COR-L47 (cell line): ENCODE measurements at places on chromosomes 2 and 18.

DNA sequence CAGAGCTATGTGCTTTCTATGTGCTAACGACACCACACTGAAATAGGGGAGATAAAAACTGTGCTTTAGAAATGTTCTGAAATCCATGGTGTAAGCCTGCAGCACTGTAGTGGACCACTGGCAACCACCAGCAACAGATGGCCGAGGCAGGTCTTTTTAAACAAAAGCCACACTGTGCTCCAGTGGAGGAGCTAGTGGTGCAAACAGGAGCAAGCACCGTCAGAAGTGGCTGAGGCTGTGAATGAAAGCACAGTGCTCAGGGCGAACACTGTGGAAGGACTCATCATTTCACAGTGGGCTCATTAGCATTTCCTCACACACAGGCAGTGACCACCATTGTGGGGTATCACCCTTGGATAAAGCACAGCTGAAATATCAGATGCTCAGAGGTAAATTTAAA lies 22.9 kb upstream of the MTX2 start:
- DNase-seq: no peak

GRCh38 chr2:171150694-171151285 lies 9.9 kb downstream of the TLK1 start:
- DNase-seq: no peak

DNA sequence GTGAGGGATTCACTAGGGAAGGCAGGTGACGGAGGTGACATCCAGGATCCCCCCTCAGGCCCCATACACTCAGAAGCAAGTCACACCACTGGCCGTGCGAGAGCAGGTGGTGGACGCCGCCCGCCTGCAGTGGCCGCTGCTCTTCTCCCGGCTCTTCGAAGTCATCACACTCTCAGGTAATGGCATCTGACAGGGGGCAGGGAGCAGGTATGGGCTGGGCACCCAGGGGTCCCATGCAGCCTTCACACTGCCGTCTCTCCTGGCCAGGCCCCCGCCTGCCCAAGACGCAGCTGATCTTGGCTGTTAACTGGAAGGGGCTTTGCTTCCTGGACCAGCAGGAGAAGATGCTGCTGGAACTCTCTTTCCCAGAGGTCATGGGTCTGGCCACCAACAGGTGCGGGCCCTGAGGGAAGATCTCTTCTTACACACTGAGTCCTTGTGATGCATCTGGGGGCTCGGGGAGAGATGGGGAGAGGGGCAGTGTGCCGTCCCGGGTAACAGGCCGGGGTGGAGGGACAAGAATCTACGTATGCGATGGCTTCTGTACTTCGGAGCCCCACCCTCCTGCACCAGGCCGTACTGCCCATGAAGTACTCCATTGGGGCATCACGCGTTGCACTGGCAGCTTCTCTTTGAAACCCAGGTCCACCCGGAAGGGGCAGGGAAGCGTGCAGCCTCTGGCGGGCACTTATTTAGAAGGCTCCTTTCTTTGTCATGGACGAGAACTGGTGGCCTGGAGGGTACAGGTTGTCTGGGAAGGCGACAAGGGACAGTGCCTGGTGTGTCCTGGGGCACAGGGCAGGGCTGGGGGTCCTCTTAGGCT lies 18.8 kb upstream of the GPR17 start:
- DNase-seq: no peak

GRCh38 chr2:159108181-159108893 lies 139.9 kb downstream of the TANC1 start:
- no peak for DNase-seq

- no peak for DNase-seq
Observed at GRCh38 chr2:157894694-157895435, 18.7 kb upstream of the ACVR1 start.

DNA sequence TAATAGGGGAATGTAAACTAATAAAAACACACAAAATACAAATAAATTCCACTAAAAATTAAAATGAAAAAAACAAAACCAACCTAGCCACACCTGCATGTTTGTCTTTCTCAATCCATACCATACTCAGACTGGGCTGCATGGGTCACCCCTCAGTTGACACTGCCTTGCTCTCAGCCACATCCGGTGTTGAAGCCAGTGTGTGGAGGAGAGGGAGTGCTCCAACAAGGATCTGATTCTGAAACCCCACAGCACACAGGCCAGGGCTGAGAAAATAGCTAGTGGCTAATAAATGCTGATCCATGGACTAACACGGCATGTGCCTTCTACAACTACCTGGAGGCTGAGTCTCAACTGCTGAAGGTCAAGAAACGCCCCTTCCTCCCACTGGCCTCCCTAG lies 13.7 kb downstream of the RND3 start:
- no peak for DNase-seq
